ENCODE measurements at places on chromosomes 2 and 18.

- no peak for DNase-seq
These were observed 25.1 kb upstream of the CREB1 start for GRCh38 chr2:207504513-207505170.

GRCh38 chr2:216636551-216637450 is 3.6 kb downstream of the IGFBP2 start:
- no peak for DNase-seq

- DNase-seq, result no peak
These were observed 54.4 kb upstream of the CCDC68 start for GRCh38 chr18:55013685-55014084.

DNA sequence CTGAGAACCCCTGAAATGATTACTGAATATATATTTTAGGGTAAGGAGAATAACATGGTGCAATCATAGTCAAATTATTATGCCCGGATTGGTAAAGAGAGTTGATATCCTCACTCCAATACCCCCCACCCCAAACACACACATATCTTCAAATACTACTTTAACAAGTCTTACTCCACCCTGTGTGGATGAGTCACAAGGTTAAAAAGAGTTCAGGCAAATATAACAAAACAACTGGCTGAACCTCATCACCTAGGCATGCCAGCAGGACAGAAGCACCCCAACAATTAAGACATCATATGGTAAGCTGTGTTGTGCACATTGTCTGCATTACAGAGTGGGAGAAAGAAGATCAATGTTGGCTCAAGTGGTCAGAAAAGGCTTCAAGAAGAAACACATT is 857.4 kb downstream of the TDRD15 start:
- DNase-seq, result no peak

DNA sequence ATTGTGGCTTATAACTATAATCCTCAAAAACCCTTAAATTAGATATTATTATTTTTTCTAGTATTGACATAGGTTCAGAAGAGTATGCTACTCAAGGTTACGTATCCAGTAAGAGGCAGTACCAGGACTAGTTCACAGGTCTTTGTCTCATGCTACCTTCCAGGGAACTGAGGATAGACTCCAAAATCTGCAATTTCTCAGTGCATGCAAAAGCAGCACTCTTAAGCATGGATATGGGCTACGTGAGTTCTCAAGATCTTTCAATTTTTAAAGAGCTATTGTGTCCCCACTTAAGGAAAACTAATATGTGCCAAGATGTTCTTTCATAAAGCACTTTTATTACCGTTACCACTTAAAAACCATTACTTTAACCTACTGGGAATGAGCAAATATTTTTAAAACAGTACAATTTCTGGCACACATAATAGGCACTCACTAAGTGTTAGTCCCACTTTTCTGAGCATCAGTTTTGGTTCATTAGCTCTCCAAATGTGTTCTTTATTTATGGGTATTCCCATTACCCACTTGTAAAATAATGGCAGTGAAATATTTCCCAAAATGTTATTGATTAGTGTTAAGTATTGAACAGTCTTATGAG is 113.8 kb upstream of the TTN start:
- no peak for DNase-seq

GRCh38 chr2:237940828-237941227 is 26.0 kb upstream of the UBE2F start:
- DNase-seq, result no peak

- no peak for DNase-seq
These were observed 299.9 kb downstream of the CCDC74A start for GRCh38 chr2:131827481-131828163.

GRCh38 chr18:79578396-79579260 is 101.0 kb upstream of the CTDP1 start:
- DNase-seq, result no peak

DNA sequence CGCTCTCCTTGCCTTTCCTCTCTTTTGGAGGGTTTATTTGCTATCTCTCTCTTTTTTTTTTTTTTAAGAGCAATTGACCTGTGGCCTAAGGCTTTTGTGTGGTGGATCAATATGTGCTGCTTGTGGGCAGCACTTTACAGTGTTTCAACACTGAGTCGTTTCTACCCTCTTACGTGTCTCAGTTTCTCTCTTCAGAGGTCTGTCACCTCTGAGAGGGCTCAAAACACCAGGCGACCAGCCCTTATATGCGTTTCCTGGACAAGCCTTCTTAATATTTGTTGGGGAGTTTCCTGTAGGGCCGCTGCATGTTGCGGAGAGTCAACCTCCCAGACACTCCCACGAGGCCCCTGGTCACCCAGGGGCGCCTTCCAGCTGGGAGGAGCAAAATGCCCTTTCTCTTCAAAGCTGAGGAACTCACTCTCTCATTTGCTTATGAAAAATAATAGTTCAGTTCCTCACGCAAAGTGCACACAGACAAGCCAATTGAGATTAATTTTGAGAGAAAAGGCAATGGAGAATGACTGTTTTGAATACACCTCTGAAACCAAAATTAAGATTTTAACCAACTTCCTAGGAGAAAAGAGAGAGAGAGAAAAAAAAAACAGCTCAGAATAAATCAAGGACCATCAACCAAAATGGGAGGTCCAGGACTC is 96.3 kb upstream of the B3GNT2 start:
- DNase-seq, result no peak

DNA sequence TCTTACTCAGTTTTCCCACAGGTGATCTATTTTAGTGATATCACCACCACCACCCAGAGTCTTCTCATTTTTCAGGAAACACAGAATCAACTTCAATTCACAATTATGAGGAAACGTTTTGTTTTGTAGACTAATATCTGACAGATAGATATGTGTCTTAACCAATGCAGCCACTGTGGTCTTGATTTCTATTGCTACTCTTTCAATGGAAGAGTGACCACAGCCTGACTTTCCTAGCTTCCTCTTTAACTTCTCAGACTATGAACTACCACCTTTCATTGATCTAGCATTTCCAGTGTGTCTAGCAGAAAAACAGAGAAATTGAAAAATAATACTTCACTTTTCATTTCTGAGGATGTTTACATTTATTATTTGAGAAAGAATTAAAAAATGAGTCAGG is 20.5 kb downstream of the ADAM17 start:
- DNase-seq, result no peak

GRCh38 chr2:3108710-3109702 is 268.6 kb downstream of the EIPR1 start:
- DNase-seq, result no peak

GRCh38 chr2:96874198-96874831 is 4.4 kb upstream of the SEMA4C start:
- DNase-seq, result peak; percentile 46

- no peak for DNase-seq
These were observed 88.1 kb upstream of the MAP4K4 start for GRCh38 chr2:101609433-101609832.

Measured in stimulated activated CD8-positive, alpha-beta memory T cell treated with anti-CD3 and anti-CD28 coated beads, Interleukin-4, amount 100 ng/mL, for 48 hours (primary cell).